ENCODE measurements at places on chromosomes 1 and 21.

- no peak for DNase-seq
Observed at GRCh38 chr1:246367041-246367440, 140.0 kb downstream of the SMYD3 start.

DNA sequence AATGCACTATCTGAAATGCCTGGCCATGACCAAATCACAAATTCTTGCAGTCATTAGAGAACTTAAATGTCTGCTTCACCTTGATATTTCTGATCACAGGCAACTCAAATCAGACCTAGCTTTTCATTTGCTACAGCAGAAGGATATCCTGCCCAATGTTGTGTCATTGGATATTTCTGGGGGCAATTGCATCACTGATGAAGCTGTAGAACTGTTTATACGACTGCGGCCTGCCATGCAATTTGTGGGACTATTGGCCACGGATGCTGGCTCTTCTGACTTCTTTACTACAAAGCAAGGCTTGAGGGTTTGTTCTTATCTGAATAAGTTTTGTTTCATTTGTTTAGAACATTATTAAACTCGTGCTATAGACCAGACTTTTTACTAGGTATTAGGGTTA lies 14.9 kb downstream of the ZYG11A start:
- no peak for DNase-seq

GRCh38 chr1:28359592-28360239 lies 9.8 kb upstream of the PHACTR4 start:
- DNase-seq = peak; percentile 77

GRCh38 chr1:7427605-7428300 lies 343.3 kb upstream of the VAMP3 start:
- DNase-seq = no peak

DNA sequence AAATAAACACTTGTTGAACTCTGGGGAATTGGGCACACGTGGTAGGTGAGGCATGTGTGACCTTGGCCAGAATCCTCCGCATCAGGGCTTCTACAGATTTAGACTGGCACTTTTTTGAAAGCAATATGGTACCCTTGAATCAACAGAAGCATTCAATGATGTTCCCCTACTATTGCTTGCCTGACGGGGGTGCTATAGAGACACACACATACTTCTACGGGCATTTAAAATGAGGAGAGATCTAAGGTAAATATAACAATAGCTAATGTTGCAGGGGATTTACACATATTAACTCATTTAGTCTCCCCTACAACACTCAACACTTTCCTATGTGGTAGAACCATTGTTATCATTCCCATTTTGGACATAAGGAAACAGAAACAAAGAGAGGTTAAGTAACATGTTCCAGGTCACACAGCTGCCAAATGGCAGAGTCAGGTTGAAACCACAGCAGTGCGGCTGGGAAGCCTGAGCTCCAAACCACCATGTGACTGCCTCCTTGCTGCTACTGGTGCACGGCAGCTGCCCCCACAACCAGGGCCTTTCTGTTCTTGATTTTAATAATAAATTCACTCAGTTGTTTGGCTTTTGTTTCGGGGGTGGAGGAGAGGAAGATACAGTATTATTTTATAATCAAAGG lies 147.4 kb downstream of the ZNF281 start:
- DNase-seq = no peak

All from cerebellar cortex (tissue), 1 donor.